ENCODE measurements at places on chromosomes 2 and 18. TPM values are rescaled to one million over a fixed set of nuclear protein-coding genes. Genes with fewer than 3 reads are reported as not detected.

Gene ARHGAP28
- total RNA-seq, result 1.2 TPM

Gene CXCR1
- total RNA-seq, result not detected

Gene CMPK2
- total RNA-seq, result 0.53 TPM

Gene SOWAHC
- 51.7 TPM for total RNA-seq

Gene FBXO15
- 0.32 TPM for total RNA-seq

Gene EFR3B
- total RNA-seq, result under 0.01 TPM

Gene SRD5A2
- total RNA-seq, result 0.19 TPM

Gene ITM2C
- 31.9 TPM for total RNA-seq

Gene CFAP53
- not detected for total RNA-seq

DNA sequence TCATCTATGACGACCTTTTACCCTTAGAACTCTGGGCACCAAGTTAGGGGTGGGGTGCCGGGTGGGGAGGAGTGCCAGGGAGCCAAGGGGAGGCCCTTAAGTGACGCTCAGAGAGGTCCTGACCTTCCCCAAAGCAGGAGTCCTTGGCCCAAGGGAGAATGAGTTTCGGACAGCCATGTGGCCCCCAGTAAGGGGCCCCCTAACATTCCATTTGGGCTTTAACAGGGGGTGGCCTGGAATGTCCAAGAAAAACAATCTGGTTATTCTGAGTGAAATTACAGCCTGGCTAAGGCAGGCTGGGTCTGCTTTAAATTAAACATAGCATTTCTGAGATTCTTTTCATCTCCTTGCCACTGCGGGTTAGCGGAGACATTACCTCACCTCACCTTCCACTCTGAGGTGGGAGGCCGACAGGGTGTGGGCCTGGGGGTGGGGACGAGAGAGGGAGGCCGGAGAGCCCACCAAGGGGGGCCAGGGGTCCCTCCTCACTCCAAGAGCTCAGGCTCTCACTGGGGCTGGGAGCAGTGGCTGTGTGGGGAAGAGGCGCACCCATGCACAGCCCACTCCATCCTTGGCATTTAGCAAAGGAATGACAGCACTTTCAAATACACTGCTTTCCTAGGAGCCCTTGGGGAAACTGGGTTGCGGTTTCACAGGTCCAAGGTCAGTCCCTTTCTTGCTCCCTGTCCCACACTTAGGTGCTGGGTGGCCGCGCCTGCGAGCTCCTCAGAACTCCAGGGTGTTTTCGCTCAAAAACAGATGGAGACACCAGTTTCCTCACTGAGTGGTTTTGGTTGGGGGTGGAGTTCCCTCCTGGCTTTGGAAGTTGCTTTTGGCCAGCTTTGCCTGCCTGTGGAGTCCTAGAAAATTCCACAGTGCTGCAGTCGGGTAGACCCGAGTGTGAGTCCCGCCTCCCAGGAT lies 107.4 kb downstream of the POLR1A start:
- no peak for DNase-seq

DNA sequence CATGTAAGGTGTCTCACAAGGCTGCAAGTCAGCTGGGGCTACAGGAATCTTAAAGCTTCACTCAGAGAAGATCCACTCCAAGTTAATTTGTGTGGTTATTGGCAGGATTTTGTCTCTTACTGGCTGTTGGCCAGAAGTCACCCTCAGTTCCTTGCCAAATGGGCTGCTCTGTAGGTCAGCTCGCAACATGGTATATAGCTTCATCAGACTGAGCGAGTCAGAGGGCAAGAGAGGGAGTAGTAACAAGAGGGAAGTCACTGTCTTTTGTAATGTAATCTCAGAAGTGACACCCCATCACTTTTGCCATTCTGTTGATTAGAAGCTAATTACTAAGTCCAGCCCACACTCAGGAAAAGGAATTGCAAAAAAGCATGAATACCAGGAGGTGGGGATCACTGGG lies 119.5 kb downstream of the LRRTM1 start:
- no peak for DNase-seq

GRCh38 chr2:151358166-151358970 lies 976 bp downstream of the TNFAIP6 start:
- DNase-seq, result no peak

GRCh38 chr18:41268271-41268670 lies 686.8 kb upstream of the PIK3C3 start:
- no peak for DNase-seq

DNA sequence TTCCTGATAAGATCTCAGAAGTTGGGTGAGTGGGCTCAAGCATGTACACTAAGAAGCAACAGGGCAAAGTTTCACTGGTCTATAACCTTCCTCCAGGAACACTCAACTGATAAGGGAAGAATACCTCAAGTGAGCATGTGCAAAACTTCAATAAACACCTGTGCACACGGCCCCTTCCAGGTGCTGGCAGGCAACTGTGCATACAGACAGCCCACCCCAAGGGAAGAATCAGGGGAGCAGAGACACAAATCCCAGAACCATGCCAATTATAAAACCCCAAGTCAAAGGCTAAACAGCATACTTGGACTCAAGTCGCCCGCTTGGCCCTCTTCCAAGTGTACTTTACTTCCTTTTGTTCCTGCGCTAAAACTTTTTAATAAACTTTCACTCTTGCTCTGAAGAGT lies 85.9 kb upstream of the RTN4 start:
- no peak for DNase-seq

DNA sequence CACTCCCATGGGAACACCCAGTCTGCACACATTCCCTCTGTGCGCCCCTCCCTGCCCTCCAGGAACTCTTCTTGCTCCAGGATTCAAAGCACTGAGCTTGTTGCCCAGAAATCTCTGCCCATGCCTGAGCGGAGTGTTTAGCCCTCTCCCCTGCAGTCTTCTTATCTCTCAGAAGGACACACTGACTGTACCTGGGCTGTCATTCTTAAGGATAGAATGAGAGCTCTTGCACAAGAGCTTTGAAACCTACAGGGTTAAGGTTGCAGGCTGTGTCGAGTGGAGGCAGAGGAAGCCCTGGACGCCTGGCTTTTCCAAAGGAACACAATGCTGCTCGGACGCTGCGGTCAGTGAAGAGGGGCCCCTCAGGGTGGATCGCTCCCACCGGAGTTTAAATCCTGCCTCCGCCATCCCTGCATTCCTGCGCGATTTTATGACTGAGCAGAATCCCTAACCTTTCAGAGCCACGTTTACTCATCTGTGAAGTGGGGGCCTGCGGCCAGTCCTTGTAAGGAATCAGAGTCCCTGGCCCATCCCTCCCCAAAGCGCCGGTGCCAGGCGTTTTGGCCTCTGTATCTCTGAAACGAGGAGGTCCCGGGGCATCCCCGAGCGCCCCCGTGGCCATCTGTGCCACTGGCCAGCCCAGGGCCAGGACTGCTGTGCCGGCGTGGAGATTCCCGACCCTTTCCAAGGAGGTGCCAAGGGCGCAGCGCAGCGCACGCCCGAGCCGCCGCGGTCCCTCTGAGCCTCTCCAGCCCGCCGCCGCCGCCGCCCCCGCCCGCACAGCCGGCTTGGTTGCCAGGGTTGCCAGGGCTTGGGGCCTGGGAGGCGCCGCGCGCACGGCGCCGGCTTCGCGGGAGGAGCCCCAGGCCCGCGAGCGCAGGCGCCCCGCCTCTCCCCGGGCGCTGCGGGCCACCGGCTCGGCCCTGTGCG lies 58.9 kb downstream of the FAM168B start:
- DNase-seq, result no peak

DNA sequence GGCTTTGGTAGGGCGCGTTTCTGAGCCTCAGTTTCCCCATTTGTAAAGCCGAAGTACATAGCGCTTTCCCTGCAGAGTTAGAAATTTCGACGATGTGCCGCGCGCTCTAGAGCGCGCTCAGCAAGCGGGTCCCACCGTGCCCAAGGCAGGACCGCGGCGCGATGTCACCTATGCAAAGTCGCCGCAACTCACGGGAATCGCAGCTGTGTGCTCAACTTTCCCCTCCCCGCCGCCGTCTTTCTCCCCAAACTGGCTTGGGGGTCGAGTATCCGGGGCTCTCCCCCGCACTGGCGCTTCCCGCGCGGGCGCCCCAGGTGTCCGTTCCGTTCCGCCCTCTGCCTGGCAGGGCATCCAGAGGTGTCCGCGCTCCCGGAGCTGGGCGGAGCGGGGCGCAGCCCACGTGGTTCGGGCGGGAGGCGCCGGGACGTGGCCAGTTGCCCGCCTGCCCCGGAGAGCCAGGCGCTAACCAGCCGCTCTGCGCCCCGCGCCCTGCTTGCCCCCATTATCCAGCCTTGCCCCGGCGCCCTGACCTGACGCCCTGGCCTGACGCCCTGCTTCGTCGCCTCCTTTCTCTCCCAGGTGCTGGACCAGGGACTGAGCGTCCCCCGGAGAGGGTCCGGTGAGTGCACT lies at the start of gene MLPH:
MLPH (plus strand) TSS at position 433 of the 630 bp plus-strand sequence. CDS start 6,176 bp downstream, outside the sequence.
- no peak for DNase-seq

DNA sequence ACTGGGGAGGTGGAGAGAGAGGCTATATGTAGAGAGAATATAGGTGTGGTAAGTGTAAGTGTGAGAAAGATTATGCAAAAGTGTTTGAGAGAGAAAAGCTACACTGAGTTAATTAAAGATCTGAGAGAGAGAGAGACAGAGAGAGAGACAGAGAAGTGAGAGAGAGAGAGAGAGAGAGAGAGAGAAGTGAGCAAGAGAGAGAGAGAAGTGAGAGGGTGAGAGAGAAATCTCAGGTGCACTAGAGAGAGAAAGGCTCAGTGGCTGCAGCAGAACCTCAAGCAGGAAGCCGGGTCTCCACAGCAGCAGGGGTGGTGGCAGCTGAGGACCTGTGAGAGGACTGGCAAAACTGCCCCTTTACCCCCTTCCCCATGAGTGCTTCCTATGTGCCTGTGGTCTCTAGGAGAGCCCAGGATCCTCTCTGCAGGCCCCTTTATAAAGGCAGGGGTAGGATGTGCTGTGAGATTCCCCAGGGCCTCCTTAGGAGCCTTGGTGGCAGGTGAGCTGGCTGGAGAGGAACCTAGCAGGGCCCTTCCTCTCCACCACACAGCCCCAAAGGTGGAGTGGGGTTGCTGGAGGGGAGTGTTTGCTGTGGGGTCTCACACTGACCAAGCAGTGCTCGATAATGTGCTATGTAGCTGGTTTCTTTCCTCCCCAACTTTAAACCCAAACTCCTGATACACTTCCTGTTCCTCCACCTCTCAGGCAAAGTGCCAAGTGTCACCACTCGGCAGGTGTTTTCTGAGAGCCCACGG lies 52.6 kb downstream of the SLC4A5 start:
- no peak for DNase-seq

- DNase-seq, result no peak
Measured at GRCh38 chr2:71814885-71815284, 332.8 kb downstream of the CYP26B1 start.

- DNase-seq, result no peak
Measured at GRCh38 chr2:236086971-236087465, 81.2 kb downstream of the GBX2 start.

- no peak for DNase-seq
Measured at GRCh38 chr18:38940475-38940862, 1374.9 kb upstream of the CELF4 start.

DNA sequence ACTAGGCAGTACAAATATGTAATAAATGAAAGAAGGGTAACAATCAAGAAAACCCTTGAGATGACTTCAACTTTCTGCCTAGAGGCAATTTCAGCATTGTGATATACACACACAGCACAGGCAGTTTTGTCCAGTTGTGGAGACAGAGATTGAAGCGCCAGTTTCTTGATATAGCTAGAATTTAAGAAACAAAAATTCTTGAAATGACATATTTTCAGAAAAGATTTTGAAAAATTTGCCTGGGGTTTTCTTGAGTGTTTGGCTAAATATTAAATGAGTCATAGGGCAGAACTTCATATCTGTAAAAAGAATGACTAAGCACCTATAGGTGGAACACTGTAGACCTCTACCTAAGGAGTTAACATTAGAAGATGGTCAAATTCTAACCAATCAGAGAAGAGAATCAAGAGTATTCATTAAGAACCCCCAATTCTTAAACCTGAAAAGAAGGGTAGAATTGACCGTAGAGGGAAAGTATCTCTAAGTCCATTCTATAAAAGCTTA lies 1266.8 kb upstream of the TMEFF2 start:
- no peak for DNase-seq

GRCh38 chr2:101047075-101047766 lies 45.1 kb downstream of the RPL31 start:
- DNase-seq, result no peak

DNA sequence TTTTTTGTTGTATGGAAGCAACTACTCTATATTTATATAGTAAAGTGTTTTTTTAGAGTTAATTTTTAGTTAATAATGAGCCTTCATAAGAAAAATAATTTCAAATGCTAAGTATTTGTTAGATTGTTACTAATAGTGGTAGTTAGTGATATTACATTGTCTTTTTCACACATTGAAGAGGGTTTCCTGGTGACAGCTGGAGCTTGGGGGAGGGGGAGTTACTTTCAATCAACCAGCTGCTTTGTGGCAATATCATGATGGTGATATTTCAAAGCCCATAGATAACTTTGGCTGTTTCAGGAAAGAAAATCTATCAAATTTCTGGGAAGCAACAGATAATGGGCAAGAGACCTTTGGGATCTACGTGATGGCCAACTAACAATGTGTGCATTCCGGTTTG lies 4.1 kb downstream of the RHBDD1 start:
- DNase-seq, result no peak

DNA sequence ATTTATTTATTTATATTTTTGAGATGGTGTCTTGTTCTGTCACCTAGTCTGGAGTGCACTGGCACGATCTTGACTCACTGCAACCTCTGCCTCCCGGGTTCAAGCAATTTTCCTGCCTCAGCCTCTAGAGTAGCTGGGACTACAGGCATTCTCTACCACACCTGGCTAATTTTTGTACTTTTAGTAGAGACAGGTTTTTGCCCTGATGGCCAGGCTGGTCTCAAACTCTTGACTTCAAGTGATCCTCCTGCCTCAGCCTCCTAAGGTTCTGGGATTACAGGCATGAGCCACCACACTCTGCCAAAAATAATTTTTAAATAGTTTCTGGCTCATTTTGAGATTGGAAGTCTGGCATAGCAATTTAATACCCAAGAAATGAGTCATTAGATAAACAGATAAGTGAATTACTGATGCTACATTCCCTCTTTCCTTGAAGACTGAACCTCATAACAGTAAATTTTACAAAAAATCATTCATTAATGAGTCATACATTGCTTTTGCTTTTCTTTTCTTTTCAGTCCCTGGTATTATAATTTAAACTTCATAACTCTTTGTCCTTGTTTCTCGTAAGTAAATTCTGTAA lies 881.6 kb upstream of the PIK3C3 start:
- no peak for DNase-seq

GRCh38 chr2:2165135-2165534 lies 165.9 kb downstream of the MYT1L start:
- DNase-seq, result no peak

DNA sequence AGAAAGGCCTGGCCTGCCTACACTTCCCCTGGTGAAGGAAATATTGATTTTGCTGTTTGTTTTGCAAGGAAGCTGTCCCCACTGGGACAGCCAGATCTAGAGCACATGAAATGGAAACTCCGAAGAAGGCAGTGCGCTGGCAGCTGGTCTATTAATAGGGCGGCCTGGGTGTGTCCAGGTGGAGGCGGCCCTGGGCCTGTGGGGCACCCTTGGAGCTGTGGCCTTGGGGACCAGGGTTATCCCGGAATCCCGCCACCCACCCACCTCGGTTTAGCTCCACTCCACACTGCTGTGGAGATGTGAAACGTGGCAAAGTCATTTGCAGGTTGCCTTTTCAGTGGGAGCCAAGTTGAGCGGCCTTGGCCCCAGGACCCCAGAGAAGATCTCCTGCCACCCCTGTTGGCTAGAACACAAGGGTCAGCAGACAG lies 204.3 kb downstream of the KLHL29 start:
- DNase-seq, result no peak

GRCh38 chr2:24548058-24548457 lies 57.0 kb downstream of the NCOA1 start:
- DNase-seq, result no peak

GRCh38 chr2:194566907-194567660 lies 1089.9 kb upstream of the SLC39A10 start:
- DNase-seq, result no peak
